ENCODE measurements at places on chromosomes 2 and 18. TPM values are rescaled to one million over a fixed set of nuclear protein-coding genes. Genes with fewer than 3 reads are reported as not detected.

DNA sequence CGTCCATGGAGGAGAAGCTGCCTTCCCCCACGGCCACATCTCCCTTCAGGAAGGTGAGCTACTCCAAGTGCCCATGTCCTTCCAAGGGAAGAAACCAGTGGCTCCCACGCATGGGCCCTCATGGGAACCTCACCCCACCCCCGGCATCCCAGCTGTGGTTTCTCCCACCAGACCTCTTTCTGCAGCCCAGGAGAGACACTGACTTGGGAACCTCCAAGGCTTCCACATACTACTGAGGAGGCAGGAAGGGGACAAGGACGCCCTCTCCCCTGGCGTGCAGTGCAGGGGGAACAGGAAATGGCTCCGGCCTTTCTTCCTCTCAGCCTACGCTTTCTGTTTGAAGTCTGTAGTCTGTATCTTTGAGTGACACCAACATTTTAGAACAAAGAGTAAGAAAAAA, 104.5 kb upstream of the EPC2 start:
- DNase-seq = no peak
- H3K27ac ChIP-seq = no peak overlapping the region
- H3K36me3 ChIP-seq = no peaks in the 10 kb centered on the region
- no peaks in the 10 kb centered on the region for H3K4me1 ChIP-seq

- no peak overlapping the region for H3K27ac ChIP-seq
- H3K27me3 ChIP-seq = no peaks in the 10 kb centered on the region
- H3K36me3 ChIP-seq = no peaks in the 10 kb centered on the region
- H3K4me3 ChIP-seq = no peak overlapping the region
- DNase-seq = no peak
Observed at GRCh38 chr2:19932928-19933327, 31.1 kb upstream of the TTC32 start.

GRCh38 chr18:3454365-3455089, 4.6 kb downstream of the TGIF1 start:
- peak; percentile 55 for DNase-seq
- no peaks in the 10 kb centered on the region for H3K27me3 ChIP-seq
- peak overlapping the region; percentile 10 for H3K4me3 ChIP-seq

- no peak overlapping the region for H3K4me3 ChIP-seq
- no peak for DNase-seq
- H3K27ac ChIP-seq = no peak overlapping the region
- no peaks in the 10 kb centered on the region for H3K27me3 ChIP-seq
- H3K36me3 ChIP-seq = no peaks in the 10 kb centered on the region
Observed at GRCh38 chr2:125745514-125745913, 910.4 kb upstream of the GYPC start.

GRCh38 chr2:55461679-55462078, 42.0 kb upstream of the CCDC88A start:
- H3K36me3 ChIP-seq = no peaks in the 10 kb centered on the region
- no peak for DNase-seq
- H3K4me3 ChIP-seq = no peak overlapping the region
- H3K27me3 ChIP-seq = no peaks in the 10 kb centered on the region

DNA sequence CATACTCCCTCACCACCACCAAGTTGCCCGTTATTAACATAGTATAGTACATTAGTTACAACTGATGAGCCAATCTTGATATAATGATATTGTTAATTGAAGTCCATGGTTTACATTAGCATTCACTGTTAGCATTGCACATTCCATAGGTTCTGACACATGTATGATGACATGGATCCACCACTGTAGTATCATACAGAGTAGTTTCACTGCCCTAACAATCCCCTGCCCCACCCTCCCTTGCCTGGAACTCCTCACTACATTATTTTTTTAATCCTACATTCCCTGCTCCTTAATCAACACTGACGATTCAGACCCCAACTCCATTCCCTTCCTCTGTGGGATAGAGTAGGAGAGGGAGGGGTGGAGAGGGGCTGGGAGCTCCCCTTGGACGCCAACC, 20.2 kb upstream of the ST3GAL5 start:
- no peak overlapping the region for H3K27ac ChIP-seq
- DNase-seq = no peak
- no peaks in the 10 kb centered on the region for H3K27me3 ChIP-seq
- H3K36me3 ChIP-seq = no peaks in the 10 kb centered on the region
- H3K4me3 ChIP-seq = no peak overlapping the region
- H3K4me1 ChIP-seq = peaks cover 15% of the 10 kb centered on the region

GRCh38 chr2:155502766-155503165, 804.3 kb downstream of the KCNJ3 start:
- H3K4me1 ChIP-seq = no peaks in the 10 kb centered on the region
- DNase-seq = no peak
- no peaks in the 10 kb centered on the region for H3K36me3 ChIP-seq
- H3K4me3 ChIP-seq = no peak overlapping the region

DNA sequence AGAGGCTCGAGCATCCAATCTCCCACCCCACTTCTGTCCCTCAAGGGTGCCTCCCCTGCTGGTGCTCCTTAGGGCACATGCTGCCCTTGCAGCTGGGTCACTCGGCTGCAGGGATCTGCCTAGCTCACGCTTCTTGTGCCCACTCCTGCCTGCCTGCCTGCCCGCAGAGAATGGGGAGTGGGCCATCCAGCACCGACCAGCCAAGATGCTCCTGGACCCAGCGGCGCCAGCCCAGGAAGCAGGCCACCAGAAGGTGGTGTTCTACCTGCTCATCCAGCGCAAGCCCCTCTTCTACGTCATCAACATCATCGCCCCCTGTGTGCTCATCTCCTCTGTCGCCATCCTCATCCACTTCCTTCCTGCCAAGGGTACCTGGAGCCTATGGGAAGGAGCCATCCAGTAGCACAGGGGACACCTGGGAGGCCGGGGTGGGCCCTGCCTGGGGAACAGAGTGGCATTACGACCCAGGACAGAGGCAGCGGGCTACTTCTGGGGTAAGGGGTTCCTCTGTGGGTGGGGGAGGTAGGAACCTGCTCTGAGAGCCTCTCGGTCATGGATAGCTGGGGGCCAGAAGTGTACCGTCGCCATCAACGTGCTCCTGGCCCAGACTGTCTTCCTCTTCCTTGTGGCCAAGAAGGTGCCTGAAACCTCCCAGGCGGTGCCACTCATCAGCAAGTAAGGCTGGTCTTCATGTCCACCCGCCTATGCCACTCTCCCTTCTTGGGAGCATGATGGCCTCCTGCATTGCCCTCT, 3.4 kb downstream of the CHRNG start:
- peaks cover 20% of the 10 kb centered on the region for H3K4me1 ChIP-seq
- H3K27ac ChIP-seq = no peak overlapping the region
- no peak overlapping the region for H3K4me3 ChIP-seq
- no peaks in the 10 kb centered on the region for H3K36me3 ChIP-seq
- H3K27me3 ChIP-seq = peaks cover 32% of the 10 kb centered on the region

- no peaks in the 10 kb centered on the region for H3K4me1 ChIP-seq
- H3K27ac ChIP-seq = no peak overlapping the region
- DNase-seq = no peak
- no peak overlapping the region for H3K4me3 ChIP-seq
- no peaks in the 10 kb centered on the region for H3K27me3 ChIP-seq
Observed at GRCh38 chr18:5286525-5286924, 9.0 kb downstream of the ZBTB14 start.

GRCh38 chr2:196827356-196827755, 18.2 kb upstream of the C2orf66 start:
- H3K27ac ChIP-seq = no peak overlapping the region
- no peak overlapping the region for H3K4me3 ChIP-seq
- H3K36me3 ChIP-seq = no peaks in the 10 kb centered on the region

GRCh38 chr2:31032475-31032874, 105.8 kb downstream of the GALNT14 start:
- DNase-seq = peak; percentile 13
- no peak overlapping the region for H3K27ac ChIP-seq
- no peaks in the 10 kb centered on the region for H3K4me1 ChIP-seq
- H3K36me3 ChIP-seq = no peaks in the 10 kb centered on the region
- H3K4me3 ChIP-seq = no peak overlapping the region
- no peaks in the 10 kb centered on the region for H3K27me3 ChIP-seq

DNA sequence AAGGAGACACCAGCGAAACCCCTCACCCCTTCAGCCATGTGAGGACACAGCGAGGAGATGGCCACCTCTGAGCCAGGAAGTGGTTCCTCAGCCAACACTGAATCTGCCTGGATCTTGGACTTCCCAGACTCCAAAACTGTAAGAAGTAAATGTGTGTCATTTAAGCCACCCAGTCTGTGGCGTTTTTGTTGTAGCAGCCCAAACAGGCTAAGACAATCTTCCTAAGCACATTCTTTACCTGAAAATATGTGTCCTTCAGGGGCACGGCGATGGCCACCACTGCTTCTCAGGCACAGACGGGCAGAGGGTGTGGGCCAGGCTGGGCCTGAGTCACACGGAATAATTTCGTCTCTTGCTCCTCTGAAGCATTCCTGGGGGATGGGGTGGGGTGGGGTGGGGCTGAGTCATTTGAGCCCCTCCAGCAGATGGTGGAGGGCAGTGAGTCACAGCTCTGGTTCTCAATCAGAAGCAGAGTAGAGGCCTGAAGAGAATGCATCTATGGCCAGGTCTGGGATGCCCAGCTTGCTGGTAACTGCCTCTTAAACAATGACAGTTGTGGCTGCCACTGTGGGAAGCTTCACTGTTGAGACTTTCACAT, 142.4 kb downstream of the CAPN13 start:
- no peak overlapping the region for H3K27ac ChIP-seq
- no peaks in the 10 kb centered on the region for H3K27me3 ChIP-seq
- no peaks in the 10 kb centered on the region for H3K4me1 ChIP-seq
- no peaks in the 10 kb centered on the region for H3K36me3 ChIP-seq

DNA sequence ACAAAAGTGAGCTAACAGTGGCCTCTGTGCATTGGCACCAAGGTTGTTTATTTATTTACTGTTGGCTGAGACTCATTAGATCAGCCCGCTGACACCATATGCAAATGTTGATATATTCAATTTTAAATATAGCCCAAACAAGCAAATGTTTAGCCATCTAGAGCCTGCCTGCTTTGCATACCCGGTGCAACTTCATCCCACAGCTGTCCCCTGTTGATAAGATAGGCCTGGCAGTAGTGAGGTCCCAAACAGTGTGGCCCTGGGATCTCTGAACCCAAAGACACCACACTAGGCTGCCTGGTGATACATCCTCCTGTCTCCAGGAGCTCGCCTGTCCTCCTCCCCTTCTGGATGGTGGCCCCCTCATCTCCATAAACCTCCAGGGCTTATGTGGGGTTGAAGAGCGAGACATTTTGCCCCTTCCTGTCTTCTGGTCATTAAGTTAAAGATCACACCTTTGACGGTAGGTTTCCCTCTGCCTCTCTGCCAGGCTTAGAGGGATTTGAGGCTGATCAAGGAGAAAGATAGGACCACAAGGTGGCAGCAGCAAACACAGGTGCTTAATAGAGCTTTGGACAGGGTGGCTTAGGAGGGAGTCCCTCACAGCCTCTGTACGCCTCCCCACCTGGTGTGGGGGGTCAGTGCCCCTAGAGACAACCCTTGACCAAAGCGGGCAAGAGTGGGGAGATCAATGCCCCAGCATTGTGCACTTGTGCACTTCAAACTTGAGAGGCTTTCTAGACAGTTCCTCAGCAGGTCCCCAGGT, 23.7 kb upstream of the MYO5B start:
- no peak for DNase-seq
- no peaks in the 10 kb centered on the region for H3K36me3 ChIP-seq
- H3K27ac ChIP-seq = no peak overlapping the region
- no peak overlapping the region for H3K4me3 ChIP-seq
- H3K27me3 ChIP-seq = no peaks in the 10 kb centered on the region
- H3K4me1 ChIP-seq = no peaks in the 10 kb centered on the region

DNA sequence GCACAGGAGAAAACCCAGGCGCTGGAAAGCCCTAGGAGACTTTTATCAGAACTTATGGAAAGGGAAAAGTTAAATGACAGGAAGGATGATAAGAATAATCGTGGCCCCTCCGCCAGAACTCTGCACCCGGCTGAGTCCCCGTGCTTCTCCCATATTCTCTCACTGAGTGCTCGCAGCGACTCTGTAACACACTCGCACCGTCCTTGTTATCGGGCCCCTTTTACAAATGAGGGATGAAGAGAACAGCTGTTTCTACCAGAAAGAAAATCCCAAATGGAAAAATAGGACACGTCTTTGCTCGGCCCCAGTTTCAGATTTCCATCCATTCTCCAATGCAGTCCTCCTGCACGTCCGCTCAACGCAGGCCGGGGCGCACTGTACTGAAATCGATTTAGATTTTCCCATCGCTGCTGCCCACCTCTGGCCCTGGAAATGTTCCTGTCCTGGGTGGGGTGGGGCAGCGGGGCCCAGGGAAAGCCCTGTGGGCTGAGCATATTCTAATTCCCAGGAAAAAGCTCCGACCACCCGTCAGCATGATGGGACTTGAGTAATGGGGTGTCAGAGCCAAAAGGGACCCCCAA, 66.4 kb downstream of the KCNF1 start:
- no peaks in the 10 kb centered on the region for H3K27me3 ChIP-seq
- H3K4me3 ChIP-seq = no peak overlapping the region
- no peaks in the 10 kb centered on the region for H3K4me1 ChIP-seq
- H3K36me3 ChIP-seq = no peaks in the 10 kb centered on the region
- no peak overlapping the region for H3K27ac ChIP-seq

DNA sequence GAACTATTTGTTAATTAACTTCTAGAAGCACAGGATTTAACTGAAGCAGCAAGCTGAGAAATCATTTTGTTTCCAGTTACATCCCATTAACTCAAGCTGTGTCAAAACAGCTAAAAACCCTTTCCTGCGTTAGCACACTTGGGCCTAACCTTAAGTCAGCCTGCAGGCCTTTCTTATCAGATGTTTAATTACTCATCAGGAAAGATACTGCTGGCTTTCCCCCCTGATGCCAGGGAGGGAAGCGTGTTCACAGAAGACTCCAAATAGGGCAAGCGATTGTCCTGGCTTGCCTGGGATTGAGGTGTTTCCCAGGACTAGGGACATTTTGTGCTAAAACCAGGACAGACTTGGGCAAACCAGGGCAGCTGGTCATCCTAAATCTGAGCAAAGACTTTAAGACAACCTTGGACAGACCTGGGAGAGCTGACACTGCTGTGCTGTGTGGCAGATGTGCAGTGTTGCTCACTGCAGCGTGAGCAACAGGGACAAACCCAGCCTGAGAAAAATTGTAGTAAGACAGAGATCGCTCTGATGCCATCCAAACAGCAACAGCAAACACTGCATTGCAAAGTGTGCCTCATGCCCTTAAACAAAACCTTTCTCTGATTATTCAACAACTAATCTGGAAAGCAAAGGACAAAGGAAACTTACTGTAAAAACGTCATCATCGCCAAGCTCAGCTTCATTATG, 100.9 kb downstream of the SPRED2 start:
- no peak overlapping the region for H3K27ac ChIP-seq
- peaks cover 37% of the 10 kb centered on the region for H3K36me3 ChIP-seq
- no peak for DNase-seq
- no peaks in the 10 kb centered on the region for H3K4me1 ChIP-seq
- no peaks in the 10 kb centered on the region for H3K27me3 ChIP-seq

Gene ZNF892
- 4.6 TPM for polyA plus RNA-seq

Gene OR6B2
- not detected for polyA plus RNA-seq

Gene CYP27C1
- 8.7 TPM for polyA plus RNA-seq

Gene DYNAP
- 0.10 TPM for polyA plus RNA-seq

Gene ERBB4
- polyA plus RNA-seq = 1.0 TPM

Gene CFAP65
- 2.9 TPM for polyA plus RNA-seq

Gene XIRP2
- 0.37 TPM for polyA plus RNA-seq

Gene PKDCC
- polyA plus RNA-seq = 224 TPM

Gene MSTN
- 0.51 TPM for polyA plus RNA-seq

Data from left lung (tissue), 14 donors.